Right kidney (tissue), 9 donors: ENCODE measurements at places on chromosomes 11 and 22.
A peak's percentile ranks its signal among the peaks of the same experiment; 100 is the strongest.

DNA sequence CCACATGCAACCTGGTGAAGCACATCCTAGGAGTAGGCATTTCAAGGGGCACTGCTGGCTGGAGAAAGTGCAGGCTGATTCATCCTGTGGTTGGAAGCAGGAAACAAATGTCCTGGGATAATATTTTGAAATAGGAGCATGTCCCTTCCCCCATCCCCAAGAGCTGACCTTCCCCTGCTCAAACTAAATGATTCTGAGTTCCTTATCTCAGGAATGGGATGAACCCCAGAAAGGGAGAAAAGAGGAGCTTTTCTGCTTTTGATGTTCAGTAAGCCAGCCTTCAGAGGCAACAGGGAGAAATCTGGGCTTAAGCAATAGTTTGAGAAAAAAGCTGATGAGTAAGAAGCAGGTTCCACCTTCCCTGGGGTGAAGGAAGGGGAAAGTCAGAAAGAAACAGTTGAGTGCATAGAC, 19.5 kb upstream of the SPON1 start:
- DNase-seq, result no peak

DNA sequence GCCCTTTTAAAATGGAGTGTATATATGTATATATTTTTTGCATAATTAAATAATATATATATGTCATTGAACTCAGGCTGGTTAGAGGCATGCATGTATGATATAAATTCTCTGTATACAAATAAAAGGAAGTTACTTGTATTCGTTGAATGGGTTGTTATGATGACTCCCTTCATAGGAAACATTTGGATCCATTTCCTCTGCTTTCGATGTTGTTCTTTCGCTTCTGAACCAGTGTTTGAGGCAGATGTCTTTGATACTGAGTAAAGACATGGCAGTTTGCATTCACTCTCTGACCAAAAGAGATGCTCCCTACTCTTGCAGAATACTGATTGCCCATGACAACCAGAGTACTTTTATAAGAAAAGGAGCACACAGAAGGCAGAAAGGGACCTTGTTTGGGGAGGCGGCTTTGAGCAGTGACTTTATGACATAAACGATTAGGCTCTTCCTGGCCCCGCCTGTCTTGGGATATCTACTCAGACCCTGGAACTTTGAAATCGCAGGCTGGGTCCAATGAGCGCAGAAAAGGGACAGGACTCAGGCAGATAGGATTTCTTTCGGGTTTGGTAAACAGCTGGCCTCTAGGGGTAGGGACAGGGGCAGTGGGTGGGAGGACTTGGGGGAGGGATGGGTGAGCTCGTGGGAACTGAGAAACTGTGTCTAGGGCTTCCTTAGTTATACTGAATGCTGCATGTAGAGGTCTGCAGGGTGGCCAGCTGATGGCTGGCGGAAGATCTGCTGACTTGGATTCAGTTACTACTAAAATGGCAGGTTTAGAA, 23.2 kb downstream of the TIMP3 start:
- DNase-seq, result no peak

GRCh38 chr22:24697621-24698082, 76.9 kb downstream of the PIWIL3 start:
- DNase-seq, result peak; percentile 42

DNA sequence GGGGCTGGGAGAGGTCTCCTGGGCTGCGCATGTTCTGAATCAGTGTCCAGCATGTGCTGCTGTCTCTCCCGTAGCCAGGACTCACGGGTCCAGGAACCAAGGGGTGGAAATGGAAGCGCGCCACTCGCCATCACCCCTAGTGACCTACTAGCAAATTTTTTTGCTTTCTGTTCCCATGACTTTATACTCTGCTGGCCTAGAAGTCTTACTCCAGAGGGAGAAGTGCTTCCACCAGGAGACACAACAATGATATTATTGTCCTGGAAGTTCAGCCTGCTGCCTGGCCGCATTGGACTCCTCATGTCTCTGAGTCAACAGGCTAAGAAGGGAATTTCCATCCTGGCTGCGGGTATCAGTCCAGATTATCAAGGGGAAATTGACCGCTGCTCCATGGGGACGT, 729.7 kb downstream of the BRD1 start:
- no peak for DNase-seq

DNA sequence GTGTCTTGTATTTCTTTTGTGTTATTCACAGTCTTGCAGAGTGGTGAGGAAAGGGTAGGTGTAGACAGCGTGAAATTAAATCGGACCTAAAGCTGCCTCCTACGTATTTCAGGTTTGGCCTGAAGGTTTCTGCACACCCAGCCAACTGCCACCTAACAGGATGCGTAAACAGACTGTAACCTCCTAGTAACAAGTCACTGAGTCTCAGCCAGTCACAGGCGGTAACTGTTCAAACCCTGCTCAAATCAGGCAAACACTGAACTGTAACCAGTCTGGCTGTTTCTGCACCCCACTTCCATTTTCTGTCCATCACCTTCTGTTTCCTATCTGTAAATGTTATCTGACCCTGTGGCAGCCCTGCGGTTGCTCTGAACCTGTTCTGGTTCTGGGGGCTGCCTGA, 87.1 kb downstream of the ADAMTS15 start:
- DNase-seq, result no peak

DNA sequence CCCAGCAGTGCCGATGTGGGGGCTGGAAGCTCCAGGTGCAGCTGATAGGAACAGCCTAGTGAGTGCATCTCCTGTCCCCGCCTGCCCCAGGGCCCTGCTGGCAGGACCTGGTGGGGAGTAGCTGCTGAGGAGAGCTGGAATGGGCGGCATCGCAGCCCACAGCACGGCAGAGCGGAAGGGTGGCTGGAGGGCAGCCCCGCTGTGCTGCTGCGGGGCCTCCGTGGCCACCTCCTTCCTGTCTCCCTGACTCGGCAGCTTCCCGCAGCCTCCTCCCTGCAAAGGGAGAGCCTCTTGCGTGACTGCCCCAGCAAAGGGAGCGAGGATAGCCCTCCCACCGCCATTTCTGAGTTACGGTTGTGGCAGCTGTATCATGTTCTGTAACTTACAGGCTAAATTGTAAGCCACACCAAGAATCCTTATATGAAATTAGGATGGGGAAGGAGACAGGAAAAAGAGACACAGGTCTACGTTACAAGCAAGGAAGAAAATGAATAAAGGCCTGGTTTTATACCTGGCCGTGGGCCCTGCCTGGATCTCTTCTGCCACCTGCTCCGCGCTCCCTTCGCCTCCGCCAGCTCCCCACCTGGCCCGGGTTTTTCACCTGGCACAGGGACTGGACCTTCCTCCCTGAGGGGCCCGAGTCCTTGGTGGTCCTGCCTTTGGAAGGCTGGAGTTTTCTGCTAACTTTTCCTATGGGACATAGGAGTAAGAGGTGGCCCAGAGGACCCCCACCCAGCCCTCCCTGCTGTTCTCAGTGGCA, 10.0 kb downstream of the TPCN2 start:
- no peak for DNase-seq

DNA sequence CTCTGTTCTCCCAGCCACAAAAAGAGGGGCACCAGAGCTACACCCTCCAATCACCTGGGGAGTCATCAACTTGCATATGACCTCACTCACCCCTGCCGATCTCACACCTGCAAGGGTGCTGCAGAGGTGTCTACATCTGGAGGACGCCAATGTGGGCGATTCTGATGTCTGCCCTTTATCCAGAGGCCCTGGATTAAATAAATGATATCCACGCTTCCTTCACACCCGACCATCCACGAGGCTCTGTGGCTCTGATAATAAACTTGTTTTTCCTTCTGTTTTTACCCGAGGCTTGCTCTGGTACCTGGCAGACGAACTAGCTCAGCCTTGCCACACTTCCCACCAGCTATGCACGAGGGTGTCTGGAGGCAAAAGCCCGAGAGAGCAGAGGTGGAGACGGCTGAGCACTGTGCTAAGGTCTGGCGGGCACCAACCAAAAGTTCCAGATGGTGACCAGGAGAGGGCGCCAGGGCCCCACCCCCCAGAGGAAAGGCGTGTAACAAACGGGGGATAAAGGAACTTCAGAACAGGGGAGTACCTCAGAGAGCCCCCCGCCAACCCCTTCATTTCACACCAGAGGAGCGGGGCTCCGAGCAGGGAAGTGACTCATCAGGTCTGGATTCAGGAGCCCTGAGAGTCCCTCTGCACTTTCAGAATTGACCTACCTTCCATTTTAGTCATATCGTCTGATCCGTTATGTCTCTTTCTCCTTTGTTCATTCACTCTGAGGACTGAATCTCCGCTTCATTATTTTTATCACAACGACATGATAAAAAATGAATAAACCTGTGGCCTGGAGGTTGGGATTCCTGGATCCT, 13.5 kb downstream of the SCN3B start:
- DNase-seq, result peak; percentile 41

DNA sequence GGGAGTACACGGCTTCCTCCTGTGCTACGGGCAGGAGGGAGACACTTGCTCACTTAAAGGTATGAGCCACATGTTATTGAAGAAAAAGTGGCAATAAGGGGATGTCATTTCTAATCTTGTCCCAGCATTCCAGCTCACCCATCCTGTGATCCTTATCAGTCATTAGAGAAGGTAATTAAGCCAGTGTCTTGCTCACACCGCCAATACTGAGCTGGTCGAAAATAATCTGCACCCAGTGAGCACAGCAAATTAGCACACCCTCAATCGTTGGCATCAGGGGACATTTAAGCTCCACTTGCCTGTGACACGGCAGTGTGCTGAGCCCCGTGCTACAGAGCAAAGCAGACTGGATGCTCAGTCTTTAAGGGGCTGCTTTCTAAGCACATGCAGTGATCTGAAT, 510.7 kb downstream of the OPCML start:
- no peak for DNase-seq

- DNase-seq, result no peak
Observed at GRCh38 chr22:30033901-30034300, 46.4 kb upstream of the HORMAD2 start.

- DNase-seq, result no peak
Observed at GRCh38 chr11:71294846-71295600, 42.6 kb upstream of the SHANK2 start.

DNA sequence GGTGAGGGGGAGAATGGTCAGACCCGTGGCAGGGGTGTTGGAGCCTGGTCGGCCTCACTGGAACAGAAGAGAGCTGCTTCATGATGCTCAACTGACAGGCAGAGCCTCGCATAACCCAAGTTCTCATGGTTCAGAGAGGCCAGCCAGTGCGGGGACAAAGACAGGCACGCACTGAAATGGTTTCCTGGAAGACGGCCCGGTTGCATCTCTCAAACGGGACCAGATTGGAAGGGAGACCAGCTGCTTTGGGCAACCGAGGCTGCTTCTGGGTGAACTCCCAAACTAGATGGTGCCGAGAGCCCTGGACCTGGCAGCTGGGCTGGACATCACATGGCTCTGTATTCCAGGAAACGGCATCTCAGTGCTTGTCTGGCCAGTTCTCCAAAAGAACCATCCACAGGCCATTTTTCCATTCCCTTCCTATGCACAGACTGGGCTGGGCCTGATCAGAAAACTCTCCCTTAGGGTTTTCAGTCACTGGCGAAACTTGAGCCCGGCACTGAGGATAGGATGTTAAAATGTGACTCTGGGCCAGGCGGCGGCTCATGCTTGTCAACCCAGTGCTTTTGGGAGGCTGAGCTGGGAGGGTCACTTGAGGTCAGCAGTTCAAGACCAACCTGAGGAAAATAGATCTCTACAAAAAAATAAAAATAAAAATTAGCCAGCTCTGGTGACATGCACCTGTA, 80.1 kb upstream of the PRODH start:
- no peak for DNase-seq

DNA sequence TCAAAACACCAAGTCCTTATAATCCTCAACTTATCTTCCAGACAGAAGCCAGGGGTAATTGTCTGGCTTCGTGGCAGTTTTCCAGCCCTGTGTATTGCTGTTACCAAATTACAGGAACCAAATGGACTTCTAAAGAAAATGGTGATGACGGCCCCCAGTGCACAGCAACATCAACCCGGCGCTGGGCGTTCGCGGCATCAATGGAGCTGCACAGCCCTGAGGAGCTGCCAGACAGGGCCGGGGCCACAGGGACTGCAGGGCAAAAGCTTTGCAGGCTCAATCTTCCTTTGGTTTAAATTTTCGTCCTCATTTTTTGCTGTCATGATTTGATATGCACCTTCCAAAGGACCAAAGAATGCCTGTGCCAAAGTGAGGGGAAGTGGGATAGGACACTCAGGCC, 292.5 kb downstream of the BRD1 start:
- DNase-seq, result no peak

DNA sequence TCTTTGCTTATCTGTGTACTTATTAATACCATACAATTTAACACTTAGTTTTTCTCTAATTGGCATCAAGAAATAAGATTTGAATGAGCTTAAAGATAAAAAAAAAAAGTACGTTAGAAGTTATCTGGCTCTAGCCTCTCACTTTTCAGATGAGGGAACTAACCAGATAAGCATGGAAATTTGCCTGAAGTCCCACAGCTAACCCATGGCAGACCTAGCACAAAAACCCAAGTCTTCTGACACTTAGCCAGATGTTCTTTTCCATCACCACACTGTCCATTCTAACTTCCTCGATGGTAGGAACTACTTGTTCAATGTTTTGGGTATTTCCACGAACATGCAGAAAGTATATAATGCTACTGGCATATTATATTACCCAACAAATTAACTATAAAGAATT, 7.4 kb upstream of the SOX6 start:
- no peak for DNase-seq

DNA sequence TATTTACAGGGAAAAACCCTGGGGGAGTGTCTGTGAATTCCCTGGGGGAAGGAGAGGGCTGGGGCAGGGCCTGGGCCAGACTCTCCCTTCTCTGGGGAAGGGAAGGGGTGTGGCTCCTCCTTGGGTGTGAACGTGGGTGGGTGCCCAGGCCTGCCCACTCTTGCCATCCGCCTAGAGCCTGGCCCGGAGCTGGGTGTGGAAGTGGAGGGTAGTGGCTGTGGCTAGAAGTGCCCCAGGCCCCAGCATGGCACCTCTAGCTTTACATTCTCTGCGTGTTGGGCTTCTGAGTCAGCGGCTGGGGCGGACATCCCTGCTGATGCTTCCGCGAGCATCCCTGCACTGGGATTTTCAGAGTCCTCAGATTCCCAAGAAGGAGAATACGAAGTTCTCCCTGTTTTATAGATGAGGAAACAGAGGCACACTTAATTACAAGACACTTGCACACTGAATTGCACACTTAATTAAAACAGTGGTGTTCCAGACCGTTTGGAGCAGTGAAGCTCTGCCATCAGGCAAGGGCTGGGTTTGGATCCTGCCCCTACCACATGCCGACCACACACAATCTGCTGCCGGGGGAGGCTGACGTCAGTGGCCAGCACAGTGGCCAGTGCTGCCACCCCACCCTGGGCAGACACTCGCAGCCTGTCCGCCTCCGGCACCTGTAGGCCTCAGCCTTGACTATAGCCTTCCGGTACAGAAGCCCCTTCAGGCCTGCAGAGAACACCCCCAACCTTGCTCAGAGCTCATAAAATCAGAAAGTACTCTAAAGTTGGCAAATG, 7.6 kb downstream of the BAD start:
- no peak for DNase-seq

DNA sequence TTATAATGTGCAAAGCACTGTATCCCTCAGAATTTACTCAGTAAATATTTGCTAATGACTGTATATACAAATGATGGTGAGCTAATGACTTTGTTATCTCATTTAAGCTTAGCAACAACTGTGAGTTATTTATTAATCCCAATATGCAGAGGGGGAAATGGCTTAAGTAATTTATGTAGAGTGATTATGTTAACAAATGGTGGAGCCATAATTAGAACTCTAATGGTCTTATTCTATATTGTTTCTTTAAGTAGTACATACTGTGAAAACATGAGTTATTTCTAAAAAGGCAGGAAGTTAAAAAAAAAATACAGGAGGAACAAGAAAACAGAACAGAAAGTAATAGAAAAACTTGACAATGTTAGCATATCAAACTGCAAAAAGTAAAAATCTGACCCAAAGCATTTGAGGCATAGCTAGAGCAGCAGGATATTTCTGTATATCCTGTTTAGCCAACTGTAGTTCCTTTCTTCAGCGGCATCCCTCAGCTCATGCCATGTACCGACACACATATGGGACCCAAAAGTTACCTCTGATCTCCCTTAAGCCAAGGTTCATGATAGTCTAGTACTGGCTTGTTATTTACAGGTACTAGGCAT, 94.2 kb downstream of the FCHSD2 start:
- no peak for DNase-seq
